ENCODE measurements at places on chromosomes 11 and 22.

DNA sequence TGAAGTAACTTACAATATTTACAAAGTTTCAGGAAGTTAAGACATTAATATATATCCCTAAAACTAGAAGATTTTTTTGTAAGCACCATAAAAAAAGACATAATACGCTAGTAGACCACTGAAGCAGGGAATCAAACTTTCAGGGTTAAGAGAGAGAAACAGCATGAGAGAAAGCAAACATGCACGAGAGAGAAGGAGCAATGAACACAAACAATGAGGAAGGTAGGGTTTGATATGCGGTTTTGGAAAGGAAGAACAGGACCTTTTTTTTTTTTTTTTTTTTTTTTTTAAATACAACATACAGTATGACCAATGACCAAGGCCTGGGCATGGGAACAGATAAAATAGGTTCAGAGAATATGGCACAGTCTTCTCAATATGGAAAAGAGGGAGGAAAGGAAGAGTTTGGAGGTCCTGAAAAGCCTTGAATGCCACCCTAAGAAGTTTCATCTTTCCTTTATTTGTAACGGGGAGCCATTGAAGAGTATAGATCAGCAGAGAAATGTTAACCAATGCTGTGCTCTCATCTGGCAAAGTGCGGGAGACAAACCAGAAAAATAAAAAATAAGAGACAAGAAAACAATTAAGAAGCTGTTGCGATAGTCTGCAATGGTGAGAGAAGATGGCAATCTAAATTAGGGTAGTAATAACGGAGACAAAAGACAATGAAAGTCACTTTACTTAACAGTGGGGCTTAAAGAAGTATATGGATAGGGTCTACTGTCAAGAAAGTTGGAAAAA is 101.0 kb downstream of the USP35 start:
- peak; percentile 81 for DNase-seq

- DNase-seq: no peak
These were observed 388 bp upstream of the MUS81 start for GRCh38 chr11:65859812-65860277.

GRCh38 chr11:60946601-60947264 is 5.2 kb downstream of the SLC15A3 start:
- no peak for DNase-seq

- DNase-seq: no peak
These were observed 111.3 kb downstream of the WNT7B start for GRCh38 chr22:45865561-45866125.

GRCh38 chr11:131070365-131070764 is 154.1 kb upstream of the SNX19 start:
- DNase-seq: no peak

DNA sequence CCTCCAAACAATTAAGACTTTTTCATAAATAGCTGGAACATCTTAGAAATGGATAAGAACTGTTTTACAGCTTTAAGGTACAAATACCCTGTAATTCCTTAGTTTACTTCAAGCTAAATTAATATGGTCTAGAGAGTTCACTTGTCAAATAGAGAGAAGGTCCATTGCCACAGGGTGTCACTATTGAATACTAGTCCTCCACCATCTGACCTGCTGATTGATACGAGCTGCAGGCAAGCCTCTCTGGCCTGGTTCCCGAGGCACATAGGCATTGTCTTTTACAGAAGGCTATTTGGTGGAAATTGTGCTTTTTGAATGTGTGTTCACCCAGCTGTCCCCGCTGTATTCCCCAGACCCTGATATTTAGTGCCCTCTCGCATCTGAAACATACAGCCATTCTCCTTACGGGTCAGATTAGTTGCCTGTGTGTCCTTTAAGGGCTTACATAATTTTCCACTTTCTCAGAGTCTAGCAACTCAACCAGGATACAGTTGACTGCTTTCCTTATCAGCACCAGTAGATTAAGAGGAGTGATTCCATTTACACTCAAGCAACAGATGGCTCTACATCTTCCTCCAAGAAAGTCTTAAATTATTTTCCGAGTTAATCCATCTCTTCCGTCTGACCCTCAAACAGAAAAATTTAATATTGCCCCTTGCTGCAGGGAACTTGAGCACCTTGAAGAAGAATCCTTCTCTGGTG is 788.8 kb upstream of the FAT3 start:
- peak; percentile 16 for DNase-seq

DNA sequence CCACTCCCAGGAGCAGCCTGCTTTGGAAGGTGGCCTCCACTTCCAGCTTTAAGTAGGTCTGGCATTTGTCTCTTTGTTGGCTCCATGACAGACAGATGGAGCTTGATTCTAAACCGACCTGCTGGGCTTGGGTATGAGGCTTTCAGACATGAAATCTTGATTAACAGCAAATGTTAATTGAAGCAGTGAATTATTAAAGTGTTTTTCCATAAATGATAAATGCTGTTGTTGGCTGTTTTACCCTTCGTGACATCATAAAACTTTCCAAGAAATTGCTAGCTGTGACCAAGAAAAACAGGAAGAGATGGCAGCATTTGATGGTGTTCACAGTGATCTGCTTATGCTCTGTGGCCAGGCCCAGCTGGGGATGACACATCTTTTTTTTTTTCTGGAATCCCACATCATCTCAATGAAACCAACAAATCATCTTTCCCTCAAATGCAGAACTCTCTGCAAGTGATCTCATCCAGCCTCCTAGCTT is 66.1 kb downstream of the RBMXL2 start:
- DNase-seq: no peak

DNA sequence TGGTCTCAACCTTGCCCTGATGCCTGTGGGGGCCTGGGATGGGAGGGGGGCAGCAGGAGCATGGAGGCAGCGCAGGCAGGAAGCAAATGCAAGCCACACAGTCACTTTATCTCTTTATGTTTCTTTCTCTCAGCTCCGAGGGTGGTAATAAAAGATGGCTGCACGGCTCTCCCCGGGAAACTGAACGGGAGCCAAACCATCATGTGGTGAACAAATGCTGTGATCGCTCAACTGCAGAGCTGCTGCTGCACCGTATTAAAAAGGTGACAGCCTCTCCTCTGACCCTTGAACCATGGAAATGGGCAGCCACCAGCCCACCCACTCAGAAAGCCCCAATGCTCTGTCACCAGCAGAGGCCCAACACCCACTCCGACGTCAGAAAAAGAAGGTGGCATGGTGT is 110.0 kb downstream of the TIMP3 start:
- DNase-seq: no peak

DNA sequence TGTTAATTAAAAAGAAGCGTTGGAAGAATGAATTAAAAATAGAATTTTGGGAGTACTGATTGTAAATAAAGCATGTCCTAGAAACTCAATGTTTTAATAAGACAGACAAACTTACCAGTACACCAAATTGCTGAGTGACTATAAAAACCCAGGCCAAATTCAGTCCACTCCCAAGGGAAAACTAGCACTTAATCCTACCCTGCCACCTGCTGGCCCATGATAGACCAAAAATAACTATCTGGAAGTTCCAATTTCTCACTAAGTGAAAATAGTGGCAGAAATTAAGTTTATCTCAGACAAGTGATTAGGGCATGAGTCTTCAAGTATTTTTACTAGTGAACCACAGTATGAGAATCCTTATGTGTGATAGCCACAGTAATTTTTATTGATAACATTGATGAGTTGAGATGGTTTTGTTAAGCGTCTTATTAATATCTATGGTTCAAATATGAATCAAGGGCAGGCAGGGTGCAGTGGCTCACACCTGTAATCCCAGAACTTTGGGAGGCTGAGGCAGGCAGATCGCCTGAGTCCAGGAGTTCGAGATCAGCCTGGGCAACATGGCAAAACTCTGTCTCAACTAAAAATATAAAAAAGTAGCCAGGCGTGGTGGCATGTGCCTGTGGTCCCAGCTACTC is 9.8 kb upstream of the DDX10 start:
- peak; percentile 69 for DNase-seq

GRCh38 chr11:117583063-117583801 is 213.8 kb downstream of the DSCAML1 start:
- no peak for DNase-seq

DNA sequence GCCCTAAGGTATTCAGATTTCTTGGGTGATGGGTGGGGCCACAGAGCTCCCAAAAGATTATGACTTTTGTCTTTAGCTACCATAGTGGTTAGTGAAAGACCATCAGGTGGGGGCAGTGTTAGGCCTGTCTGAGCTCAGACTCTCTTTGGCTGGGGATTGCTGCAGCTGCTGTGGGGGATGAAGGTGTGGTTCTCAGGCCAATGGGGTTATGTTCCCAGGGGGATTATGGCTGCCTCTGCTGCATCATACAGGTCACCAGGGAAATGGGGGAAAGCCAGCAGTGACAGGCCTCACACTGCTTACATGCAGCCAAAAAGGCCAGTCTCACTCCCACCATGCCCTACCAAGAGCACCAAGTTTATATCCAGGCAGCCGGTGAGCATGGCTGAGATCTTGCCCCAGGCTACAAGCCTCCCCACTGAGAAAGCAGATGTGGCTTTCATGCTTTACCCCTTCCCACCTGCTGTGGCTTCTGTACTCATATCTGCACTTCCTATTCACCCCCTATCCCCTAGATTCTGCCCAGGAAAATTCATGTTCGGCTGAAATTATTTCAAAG is 24.8 kb downstream of the CNTF start:
- DNase-seq: peak; percentile 69

DNA sequence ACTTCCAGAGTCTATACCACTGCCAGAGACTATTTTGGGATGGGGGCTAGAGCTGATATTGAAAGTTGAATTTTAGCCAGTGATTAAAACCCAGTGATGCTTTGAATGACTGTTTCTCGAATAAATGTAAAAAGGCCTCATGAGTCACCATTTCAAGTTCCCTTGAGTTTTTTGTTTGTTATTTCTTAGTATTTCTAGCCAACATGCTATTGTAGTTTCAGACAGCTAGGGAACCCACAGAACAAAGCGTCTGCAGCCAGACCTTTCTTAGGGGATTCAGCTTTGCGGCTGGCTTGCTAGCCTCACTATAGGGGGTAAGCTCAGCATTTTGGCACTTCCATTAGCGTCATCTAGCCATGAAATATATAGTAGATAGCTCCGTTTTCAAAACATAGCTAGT is 66.5 kb downstream of the DBX1 start:
- no peak for DNase-seq

DNA sequence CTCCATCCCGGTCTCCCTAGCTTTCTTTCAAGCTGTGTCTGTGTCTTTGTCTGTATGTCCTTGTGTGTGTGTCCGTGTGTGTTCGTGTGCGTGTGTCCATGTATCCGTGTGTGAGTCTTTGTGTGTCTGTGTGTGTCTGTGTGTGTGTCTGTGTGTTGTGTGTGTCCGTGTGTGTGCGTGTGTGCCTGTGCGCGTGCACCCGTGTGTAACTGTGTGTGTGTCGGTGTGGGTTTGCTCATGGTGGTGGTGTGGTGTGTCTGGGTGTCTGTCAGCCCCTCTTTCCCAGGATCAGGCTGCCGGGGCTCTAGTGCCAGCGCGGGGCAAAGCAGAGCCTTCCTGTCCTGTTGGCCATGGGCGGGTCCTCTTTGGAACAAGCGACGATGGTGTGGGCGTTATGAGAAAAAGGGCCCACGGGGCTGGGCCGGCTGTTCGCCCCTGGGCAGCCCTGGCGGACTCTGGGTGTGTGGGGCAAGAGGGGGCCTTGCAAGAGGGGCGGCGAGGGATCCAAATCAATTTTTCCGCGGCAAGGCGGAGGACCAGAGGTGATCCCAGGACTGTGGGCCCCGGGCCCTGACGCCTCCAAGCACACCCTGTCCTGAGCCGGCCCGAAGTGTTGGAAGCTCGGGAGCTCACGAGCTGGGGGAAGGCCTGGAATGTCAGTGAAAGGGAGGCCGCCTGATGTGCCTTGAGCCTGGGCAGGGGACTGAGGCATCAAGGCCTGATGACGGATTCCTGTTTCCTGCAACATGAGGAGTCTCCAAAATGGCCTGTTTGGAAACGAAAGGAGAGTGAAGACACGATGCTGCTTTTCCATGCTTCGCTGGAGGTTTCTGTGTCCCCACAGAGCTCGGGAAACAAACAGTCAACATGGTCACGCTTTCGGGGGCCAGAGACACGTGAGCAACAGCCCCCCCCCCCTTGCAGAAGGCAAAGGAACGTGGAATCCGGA is 3929.2 kb upstream of the OR11H1 start:
- DNase-seq: no peak

DNA sequence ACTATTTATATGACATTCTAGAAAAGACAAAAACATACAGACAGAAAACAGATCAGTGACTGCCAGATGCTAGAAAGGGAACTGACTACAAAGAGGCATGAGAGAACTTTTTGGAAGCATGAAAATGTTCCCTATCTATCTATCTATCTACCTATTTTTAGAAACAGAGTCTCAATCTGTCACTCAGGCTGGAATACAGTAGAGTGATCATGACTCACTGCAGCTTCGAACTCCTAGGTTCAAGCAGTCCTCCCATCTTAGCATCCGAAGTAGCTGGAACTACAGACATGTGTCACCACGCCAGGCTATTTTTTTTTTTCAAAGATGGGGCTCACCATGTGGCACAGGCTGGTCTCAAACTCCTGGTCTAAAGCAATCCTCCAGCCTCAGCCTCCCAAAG is 6.9 kb downstream of the SBF2 start:
- DNase-seq: no peak

DNA sequence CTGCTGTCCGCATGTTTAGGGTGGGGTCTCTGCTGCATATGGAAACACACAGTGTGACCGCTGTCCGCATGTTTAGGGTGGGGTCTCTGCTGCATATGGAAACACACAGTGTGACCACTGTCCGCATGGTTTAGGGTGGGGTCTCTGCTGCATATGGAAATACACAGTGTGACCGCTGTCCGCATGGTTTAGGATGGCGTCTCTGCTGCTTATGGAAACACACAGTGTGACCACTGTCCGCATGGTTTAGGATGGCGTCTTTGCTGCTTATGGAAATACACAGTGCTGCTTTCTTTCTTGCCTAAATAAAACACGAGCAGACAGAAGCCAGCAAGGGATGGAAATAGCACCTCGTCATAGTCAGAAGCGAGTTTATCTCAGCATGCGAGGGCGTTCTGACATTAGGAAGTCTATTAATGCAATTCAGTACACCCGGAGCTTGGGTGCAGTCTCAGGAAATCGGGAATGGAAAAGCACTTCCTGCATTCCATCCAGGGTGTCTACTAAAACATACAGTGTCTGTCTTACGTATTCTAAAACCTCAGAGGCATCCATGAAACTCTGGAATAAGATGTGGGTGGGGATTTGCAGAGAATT is 32.6 kb upstream of the TOLLIP start:
- DNase-seq: peak; percentile 37

DNA sequence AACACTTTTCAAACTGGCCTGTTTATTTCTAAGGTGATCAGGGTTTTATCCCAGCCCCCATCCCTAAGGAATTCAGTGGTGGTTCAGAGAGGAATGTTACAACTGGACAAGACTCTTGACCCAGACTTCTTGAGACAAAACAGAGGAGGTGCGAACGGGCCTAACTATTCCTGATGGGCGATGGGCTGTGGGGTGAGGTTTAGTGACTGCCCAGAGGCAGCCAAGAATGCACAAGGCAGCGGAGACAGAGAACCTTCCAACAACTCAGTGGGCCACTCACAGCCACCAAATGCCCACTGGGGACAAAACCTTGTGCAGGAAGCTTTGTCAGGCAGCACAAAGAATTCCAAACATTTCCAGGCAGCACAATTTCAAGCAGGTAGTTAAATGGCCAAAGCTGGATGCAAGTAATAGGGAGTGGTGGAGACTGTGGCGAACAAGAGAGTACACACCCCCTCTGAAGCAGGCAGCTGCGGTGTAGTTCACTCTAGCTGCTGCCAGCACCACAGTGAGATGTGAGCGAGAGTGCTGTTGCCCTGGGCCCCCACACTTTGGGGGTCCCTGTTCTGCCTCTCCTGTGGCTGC is 29.2 kb downstream of the SCUBE1 start:
- DNase-seq: no peak

- no peak for DNase-seq
These were observed 1.4 kb downstream of the KCNC1 start for GRCh38 chr11:17735818-17736578.
